ENCODE measurements at places on chromosomes 5 and 9. TPM values are rescaled to one million over a fixed set of nuclear protein-coding genes. Genes with fewer than 3 reads are reported as not detected.

DOCK2 gene
- total RNA-seq = 3.1 TPM

GLIPR2 gene
- total RNA-seq = 7.7 TPM

CYFIP2 gene
- total RNA-seq = 20.2 TPM

GADD45G gene
- 0.42 TPM for total RNA-seq

SNCAIP gene
- not detected for total RNA-seq

GGTA1 gene
- total RNA-seq = not detected

GZMA gene
- not detected for total RNA-seq

INPP5E gene
- total RNA-seq = 20.7 TPM

CCNO gene
- 8.3 TPM for total RNA-seq

NRARP gene
- total RNA-seq = 4.4 TPM

TCF7 gene
- 11.3 TPM for total RNA-seq

SPINK6 gene
- total RNA-seq = 0.49 TPM

ELOVL7 gene
- total RNA-seq = 10.5 TPM

GRM6 gene
- not detected for total RNA-seq

ST8SIA4 gene
- 0.58 TPM for total RNA-seq

RUSC2 gene
- 32.1 TPM for total RNA-seq

CENPK gene
- 27.9 TPM for total RNA-seq

QRFP gene
- not detected for total RNA-seq

GPR150 gene
- total RNA-seq = not detected

TMEM203 gene
- 44.9 TPM for total RNA-seq

Data from A549 treated with GW870086 at 1 μM for 4 hours (cell line).